ENCODE measurements at places on chromosomes 3 and 15. TPM values are rescaled to one million over a fixed set of nuclear protein-coding genes. Genes with fewer than 3 reads are reported as not detected.

The ZNF80 gene
- total RNA-seq, result not detected

DNA sequence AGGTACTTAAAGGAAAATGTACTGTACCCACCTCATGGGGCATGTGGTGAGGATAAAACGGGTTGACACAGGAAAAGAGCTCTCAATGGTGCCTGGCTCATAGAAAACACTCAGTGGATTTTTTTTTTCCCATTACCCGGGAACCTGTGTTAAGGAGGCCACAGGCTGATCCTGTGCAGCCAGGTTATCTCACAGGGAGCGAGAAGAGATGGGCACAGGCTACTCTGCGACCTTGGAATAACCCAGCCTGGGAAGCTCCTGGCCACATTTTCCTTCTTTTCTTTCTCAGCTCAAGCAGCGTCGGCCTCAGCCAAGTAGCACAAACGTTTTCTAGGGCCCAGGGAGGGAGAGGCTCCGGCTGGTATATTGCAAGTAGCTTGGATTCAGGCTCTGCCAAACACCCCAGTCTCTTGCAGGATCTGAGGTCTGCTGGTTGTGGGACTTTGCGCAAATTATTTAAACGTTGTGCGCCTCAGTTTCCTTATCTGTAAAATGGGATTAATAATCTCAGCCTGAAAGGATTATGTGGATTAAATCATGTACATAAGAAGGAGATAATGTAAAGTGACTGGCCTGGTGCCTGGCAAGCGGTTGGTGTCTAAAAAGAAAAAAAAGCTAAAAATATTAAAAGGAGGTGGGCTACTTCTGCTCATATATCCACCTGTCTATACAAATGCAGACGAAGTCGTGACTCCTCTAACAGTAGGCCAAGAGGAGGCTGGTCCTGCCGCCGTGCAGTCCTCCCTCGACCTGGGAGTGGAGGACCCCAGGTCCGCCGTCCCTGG lies 2.2 kb downstream of the FURIN start:
- H3K36me3 ChIP-seq, result no peaks in the 10 kb centered on the region
- H3K27ac ChIP-seq, result peak overlapping the region; percentile 90
- DNase-seq, result peak; percentile 63
- H3K4me1 ChIP-seq, result peaks cover 45% of the 10 kb centered on the region
- H3K27me3 ChIP-seq, result no peaks in the 10 kb centered on the region

GRCh38 chr15:72050700-72051099 lies 67.2 kb downstream of the MYO9A start:
- no peaks in the 10 kb centered on the region for H3K27me3 ChIP-seq
- H3K4me3 ChIP-seq, result no peak overlapping the region
- no peaks in the 10 kb centered on the region for H3K4me1 ChIP-seq
- H3K27ac ChIP-seq, result no peak overlapping the region
- DNase-seq, result no peak

The FSTL1 gene
- 89.1 TPM for total RNA-seq

DNA sequence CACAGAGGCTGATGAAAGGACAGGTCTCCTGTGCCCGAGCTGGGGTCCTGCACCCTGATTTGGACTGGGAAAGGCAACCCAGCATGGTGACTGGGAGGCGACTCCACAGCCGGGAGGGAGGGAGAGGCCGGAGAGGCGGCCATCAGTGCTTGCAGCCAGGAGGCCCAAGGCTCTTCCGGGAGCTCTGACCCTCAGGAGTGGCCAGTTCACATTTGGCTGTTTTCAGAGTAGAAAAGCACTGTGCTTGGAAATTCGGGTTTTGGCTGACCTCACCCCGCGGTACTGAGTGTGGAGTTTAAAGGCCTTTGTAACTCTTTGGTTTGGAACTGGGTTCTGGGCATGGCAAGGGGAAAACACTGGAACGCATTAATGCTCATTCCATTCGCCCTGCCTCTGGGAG lies 31.9 kb downstream of the SMAD6 start:
- H3K27ac ChIP-seq, result no peak overlapping the region
- H3K27me3 ChIP-seq, result no peaks in the 10 kb centered on the region
- peaks cover 16% of the 10 kb centered on the region for H3K4me1 ChIP-seq
- no peak for DNase-seq
- H3K36me3 ChIP-seq, result peaks cover 6% of the 10 kb centered on the region
- H3K4me3 ChIP-seq, result no peak overlapping the region

The GP9 gene
- total RNA-seq, result not detected

DNA sequence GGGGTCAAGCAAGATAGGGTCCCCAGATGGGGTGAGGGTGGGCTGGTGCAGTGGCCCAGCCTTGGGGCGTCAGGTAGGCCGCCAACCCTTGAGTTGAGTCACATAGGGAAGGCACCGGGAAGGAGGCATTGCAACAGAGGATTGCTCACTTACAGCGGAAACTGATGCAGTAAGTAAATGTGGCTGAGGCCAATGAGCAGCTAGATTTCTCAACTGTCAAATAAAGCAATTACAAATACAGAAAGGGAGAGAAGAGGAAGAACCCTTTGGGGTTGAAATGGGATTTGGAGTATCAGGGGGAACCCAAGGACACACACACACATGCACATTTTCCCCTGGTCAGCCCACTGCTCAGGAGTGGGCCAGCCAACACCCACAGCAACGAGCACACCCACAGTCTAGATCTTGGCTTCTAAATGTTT lies 44.0 kb downstream of the CHSY1 start:
- H3K27ac ChIP-seq, result no peak overlapping the region
- H3K4me1 ChIP-seq, result peaks cover 16% of the 10 kb centered on the region
- H3K4me3 ChIP-seq, result no peak overlapping the region
- no peaks in the 10 kb centered on the region for H3K27me3 ChIP-seq
- H3K36me3 ChIP-seq, result no peaks in the 10 kb centered on the region
- no peak for DNase-seq

- no peak overlapping the region for H3K27ac ChIP-seq
- H3K4me1 ChIP-seq, result no peaks in the 10 kb centered on the region
- no peaks in the 10 kb centered on the region for H3K36me3 ChIP-seq
- H3K27me3 ChIP-seq, result no peaks in the 10 kb centered on the region
Observed at GRCh38 chr15:94749811-94750617, 518.7 kb downstream of the MCTP2 start.
